ENCODE measurements at places on chromosomes 7 and 10.

DNA sequence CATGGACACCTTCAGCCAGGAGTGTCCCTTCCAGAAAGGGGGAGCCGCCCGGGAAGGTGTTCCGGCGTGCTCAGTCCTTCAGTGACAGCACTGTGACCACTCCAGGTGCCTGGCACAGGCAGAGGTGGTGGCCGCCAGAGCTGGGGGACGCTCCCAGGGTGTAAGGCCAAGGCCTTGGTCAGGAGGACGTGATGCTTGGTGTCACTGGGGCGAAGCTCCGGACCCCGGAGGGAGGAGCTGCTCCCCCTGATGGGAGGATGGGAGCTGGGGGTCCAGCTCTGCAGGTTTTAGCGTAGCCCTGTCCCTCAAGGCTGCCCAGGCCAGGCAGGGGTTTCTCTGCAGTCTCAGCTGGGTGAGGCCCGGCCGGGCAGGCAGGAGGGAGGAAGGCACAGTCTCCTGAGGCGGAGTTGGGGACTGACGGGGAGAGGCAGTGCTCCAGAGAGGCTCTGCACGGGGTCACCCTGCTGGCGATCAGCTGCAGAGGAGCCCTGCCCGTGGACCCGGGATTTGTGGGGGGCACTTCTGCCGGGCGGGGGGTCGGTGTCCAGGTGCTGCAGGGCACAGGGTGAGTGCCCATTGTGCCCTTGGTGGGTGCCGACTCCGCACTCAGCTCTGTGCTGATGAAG lies 56.5 kb upstream of the DNAJB6 start:
- DNase-seq = no peak
- peak overlapping the region; percentile 39 for H3K27ac ChIP-seq
- H3K4me1 ChIP-seq = peaks cover 12% of the 10 kb centered on the region

GRCh38 chr10:6199131-6199733 lies 3.5 kb upstream of the PFKFB3 start:
- DNase-seq = no peak
- H3K4me1 ChIP-seq = peaks cover 13% of the 10 kb centered on the region
- H3K27ac ChIP-seq = no peak overlapping the region
- H3K36me3 ChIP-seq = no peaks in the 10 kb centered on the region
- H3K4me3 ChIP-seq = no peak overlapping the region

DNA sequence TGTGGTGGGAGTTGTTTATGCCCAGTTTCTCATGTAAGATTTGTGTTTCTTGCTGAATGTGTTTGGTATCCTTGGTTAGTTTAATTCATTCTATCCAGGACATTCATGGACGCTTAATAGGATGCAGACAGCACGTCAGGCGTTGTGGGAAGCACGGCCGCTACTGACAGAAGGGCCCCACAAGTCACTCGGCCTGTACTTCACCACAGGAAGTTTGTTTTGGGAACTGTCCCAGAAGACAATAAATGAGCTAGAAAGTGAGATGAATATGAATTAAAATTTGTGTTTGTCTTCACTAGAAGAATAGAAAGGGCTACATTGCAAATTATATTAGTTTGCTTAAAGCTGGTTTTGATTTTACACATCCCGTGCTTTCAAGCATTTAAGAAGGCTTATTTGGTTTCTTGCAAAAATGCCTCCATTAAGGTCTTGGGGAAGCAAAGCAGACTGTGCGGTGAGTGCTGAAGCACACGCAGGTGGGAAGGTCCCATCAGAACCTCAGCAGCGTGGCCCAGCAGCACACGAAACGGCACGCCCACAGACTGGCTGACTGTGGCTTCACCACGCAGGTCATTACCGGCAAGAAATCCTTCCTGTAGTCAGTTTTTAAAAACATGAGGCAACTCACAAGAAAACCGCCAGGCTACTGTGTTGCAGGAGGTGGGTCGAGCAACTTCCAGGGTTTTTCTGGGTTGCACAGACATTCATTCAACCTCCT lies 74.1 kb downstream of the VIPR2 start:
- no peaks in the 10 kb centered on the region for H3K36me3 ChIP-seq
- no peaks in the 10 kb centered on the region for H3K4me1 ChIP-seq
- no peak overlapping the region for H3K27ac ChIP-seq
- no peak overlapping the region for H3K4me3 ChIP-seq
- no peaks in the 10 kb centered on the region for H3K27me3 ChIP-seq
- DNase-seq = peak; percentile 14

GRCh38 chr7:17548014-17548653 lies 249.7 kb downstream of the AHR start:
- no peaks in the 10 kb centered on the region for H3K27me3 ChIP-seq
- H3K4me3 ChIP-seq = no peak overlapping the region
- H3K27ac ChIP-seq = no peak overlapping the region
- no peak for DNase-seq

DNA sequence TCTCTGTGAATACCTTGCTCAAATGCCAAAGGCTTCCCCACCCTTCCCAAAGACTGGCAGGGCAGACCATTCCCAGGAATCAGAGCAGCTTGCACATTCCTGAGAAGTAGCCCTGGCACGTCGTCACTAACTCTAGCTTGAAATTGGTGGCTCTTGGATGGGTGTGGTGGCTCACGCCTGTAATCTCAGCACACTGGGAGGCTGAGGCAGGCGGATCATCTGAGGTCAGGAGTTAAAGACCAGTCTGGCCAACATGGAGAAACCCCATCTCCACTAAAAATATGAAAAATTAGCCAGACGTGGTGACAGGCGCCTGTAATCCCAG lies 108.2 kb upstream of the MPP7 start:
- no peak for DNase-seq
- peaks cover 22% of the 10 kb centered on the region for H3K4me1 ChIP-seq
- no peak overlapping the region for H3K27ac ChIP-seq
- no peaks in the 10 kb centered on the region for H3K36me3 ChIP-seq
- H3K27me3 ChIP-seq = peaks cover 21% of the 10 kb centered on the region

GRCh38 chr10:47081264-47081663 lies 170.0 kb downstream of the PTPN20 start:
- no peak for DNase-seq
- H3K36me3 ChIP-seq = no peaks in the 10 kb centered on the region
- H3K27me3 ChIP-seq = peaks cover 11% of the 10 kb centered on the region
- no peak overlapping the region for H3K4me3 ChIP-seq

DNA sequence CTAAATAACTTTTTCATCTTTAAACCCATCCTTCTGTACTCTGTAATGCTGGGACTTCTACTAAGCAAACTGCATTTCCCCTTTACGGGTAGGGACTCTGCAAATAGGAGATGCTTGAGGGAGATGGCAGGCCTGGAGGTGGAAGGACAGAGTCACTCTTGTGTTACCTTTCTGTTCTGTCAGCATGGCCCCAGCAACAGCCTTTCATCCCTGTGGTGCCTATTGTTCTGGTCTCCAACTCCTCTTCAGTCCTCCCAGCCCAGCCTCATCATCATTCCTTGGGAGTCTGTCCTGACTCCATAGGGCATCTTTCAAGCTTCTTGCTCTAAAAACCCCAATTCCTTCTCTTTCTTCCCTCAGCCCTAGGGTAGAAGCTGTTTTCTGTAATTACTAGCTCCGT lies 230.0 kb downstream of the SNX13 start:
- no peaks in the 10 kb centered on the region for H3K36me3 ChIP-seq
- no peak for DNase-seq
- H3K4me1 ChIP-seq = peaks cover 7% of the 10 kb centered on the region
- H3K27me3 ChIP-seq = no peaks in the 10 kb centered on the region
- H3K4me3 ChIP-seq = no peak overlapping the region

DNA sequence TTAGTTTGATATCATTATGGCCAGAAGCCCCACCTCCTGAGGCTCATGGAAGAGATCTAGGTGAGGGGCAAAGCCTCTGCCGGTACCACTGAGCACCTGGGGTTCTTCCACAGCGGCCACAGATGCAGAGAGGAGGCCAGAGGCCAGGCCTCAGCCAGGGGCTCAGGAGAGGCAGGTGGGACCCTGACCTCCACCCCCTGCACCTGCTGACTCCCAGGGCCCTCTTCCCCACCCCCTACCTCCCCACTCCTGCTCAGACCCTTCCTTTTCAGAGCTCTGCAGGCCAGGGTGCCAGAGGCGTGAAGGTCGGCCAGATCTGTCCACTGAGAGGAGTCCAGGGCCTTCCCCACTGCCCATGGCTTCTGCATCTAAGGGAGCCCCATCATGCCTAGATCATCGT lies 178.7 kb upstream of the PPP2R2D start:
- no peak overlapping the region for H3K27ac ChIP-seq
- no peaks in the 10 kb centered on the region for H3K36me3 ChIP-seq
- H3K4me1 ChIP-seq = no peaks in the 10 kb centered on the region
- H3K27me3 ChIP-seq = no peaks in the 10 kb centered on the region
- H3K4me3 ChIP-seq = no peak overlapping the region

GRCh38 chr7:115183431-115184057 lies 261.6 kb downstream of the MDFIC start:
- H3K36me3 ChIP-seq = no peaks in the 10 kb centered on the region
- no peak overlapping the region for H3K27ac ChIP-seq
- H3K4me3 ChIP-seq = no peak overlapping the region
- H3K27me3 ChIP-seq = peaks cover 25% of the 10 kb centered on the region

GRCh38 chr7:7959979-7960670 lies 8.5 kb upstream of the GLCCI1 start:
- peaks cover 8% of the 10 kb centered on the region for H3K4me1 ChIP-seq
- no peaks in the 10 kb centered on the region for H3K36me3 ChIP-seq
- H3K4me3 ChIP-seq = no peak overlapping the region

GRCh38 chr10:117778241-117778640 lies 235.7 kb downstream of the EMX2 start:
- DNase-seq = no peak
- H3K27me3 ChIP-seq = no peaks in the 10 kb centered on the region
- no peak overlapping the region for H3K4me3 ChIP-seq
- peak overlapping the region; percentile 14 for H3K27ac ChIP-seq

DNA sequence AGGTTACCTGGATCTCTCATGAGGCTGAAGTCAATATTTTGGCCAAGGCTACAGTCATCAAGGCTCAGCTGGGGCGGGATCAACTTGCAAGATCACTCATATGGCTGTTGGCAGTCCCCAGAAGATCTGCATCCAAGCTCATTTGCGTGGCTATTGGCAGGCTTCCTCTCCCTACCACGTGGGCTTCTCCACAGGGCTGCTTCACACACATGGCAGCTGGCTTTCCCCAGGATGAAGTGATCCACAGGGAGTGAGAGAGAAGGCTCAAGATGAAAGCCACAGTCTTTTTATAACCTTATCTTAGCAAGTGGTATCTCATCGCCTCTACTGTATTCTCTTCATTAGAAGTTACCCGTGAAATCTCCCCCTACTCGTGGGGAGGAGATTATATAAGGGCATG lies 167.4 kb downstream of the TMEM26 start:
- no peaks in the 10 kb centered on the region for H3K36me3 ChIP-seq
- no peaks in the 10 kb centered on the region for H3K27me3 ChIP-seq
- no peak for DNase-seq
- no peak overlapping the region for H3K27ac ChIP-seq

DNA sequence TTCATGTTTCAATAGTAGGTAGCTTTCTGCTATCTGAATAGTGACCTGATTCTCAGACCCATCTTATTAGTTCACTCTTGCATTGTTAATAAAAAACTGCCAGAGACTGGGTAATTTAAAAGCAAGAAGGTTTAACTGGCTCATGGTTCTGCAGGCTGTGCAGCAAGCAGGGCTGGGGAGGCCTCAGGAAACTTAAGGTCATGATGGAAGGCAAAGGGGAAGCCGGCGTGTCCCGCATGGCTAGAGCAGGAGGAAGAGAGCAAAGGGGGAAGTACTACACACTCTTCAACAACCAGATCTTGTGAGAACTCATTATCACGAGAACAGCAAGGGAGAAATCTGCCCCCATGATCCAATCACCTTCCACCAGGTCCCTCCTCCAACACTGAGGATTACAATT lies 185.2 kb upstream of the PITRM1 start:
- no peaks in the 10 kb centered on the region for H3K36me3 ChIP-seq
- DNase-seq = no peak
- no peak overlapping the region for H3K4me3 ChIP-seq
- H3K27ac ChIP-seq = no peak overlapping the region

DNA sequence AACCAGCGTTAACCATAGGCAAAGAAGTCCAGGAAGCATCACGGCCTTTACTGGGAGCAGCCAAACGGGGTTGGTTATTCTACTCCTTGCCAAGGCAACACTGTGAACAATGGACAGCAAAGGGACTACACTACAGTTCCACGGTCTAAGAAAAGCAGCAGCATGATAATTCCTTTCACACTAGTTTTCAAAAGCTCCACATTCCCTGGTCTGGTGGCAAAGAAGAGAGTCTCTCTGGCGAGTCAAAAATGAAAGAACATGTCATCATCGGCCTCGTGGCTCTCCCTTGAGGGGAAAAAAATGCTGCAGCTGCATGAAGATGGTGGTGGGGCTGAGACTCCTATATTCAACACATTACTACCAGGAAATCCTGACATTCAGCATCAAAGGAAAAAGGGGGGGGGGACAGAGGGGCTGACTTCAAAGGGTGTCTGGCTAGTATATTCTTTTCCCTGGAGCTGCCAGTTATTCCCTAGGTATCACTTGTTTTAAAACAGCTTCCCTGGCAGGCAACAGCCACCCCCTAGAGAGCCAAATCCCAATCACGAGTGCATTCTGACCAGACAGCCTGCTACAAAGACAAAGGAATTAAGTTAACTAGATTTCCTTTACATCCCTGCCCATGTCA lies 49.1 kb downstream of the SLC37A3 start:
- H3K27ac ChIP-seq = no peak overlapping the region
- H3K4me3 ChIP-seq = no peak overlapping the region
- H3K27me3 ChIP-seq = no peaks in the 10 kb centered on the region

GRCh38 chr7:122602800-122603199 lies 96.1 kb downstream of the RNF133 start:
- DNase-seq = no peak
- no peaks in the 10 kb centered on the region for H3K36me3 ChIP-seq
- H3K27me3 ChIP-seq = no peaks in the 10 kb centered on the region

DNA sequence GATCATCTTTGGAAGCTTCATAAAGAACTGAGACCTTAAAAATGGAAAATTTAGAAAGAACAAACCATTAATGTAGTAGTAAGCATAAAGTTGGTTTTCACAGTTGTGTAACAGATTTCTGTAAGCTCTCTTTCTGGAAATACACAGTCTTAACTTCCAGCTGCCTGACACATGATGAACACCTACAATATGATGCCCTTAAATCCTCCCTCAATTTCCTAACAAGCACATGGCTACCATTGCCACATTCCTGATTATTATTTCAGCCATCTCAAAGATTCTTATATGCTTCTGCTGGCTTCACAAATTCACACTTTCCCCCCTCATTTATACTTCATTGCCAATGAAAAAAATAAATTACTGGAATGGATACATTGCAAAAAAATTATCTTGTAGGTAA lies 49.4 kb downstream of the PLXDC2 start:
- H3K36me3 ChIP-seq = peaks cover 6% of the 10 kb centered on the region
- H3K27ac ChIP-seq = no peak overlapping the region
- H3K4me1 ChIP-seq = no peaks in the 10 kb centered on the region
- no peak for DNase-seq

DNA sequence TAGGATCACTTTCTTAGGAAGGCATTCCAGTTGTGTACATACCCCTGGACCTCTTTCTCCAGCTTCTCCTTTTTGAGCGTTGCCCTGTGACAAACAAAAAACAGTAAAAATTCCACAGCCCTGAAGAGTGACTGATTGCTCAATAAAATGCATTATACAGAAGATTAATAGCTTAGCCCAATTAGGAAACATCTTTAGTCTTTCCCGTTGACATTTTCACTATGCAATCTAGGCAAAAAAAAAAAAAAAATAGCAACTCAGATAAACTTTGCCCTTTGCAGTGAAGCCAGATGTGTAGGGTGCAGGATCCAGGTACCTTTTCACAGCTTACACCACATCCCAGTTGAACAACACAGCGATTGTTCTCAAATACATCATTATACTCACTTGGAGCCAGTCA lies 17.9 kb downstream of the COL28A1 start:
- H3K27me3 ChIP-seq = no peaks in the 10 kb centered on the region
- H3K27ac ChIP-seq = no peak overlapping the region
- no peaks in the 10 kb centered on the region for H3K4me1 ChIP-seq
- H3K36me3 ChIP-seq = no peaks in the 10 kb centered on the region
- no peak overlapping the region for H3K4me3 ChIP-seq

- no peak overlapping the region for H3K4me3 ChIP-seq
- peaks cover 44% of the 10 kb centered on the region for H3K27me3 ChIP-seq
- H3K4me1 ChIP-seq = no peaks in the 10 kb centered on the region
- peak; percentile 50 for DNase-seq
Measured at GRCh38 chr7:78226059-78226719, 427.6 kb downstream of the PHTF2 start.
